ENCODE measurements at places on chromosomes 6 and 20. TPM values are rescaled to one million over a fixed set of nuclear protein-coding genes. Genes with fewer than 3 reads are reported as not detected.
A peak's percentile ranks its signal among the peaks of the same experiment; 100 is the strongest.

GRCh38 chr20:25035921-25036320 is 22.0 kb downstream of the ACSS1 start:
- no peak overlapping the region for H3K4me3 ChIP-seq
- H3K27me3 ChIP-seq: no peaks in the 10 kb centered on the region
- H3K27ac ChIP-seq: peak overlapping the region; percentile 84
- H3K36me3 ChIP-seq: peaks cover 5% of the 10 kb centered on the region
- peaks cover 29% of the 10 kb centered on the region for H3K4me1 ChIP-seq
- no peak for DNase-seq

DNA sequence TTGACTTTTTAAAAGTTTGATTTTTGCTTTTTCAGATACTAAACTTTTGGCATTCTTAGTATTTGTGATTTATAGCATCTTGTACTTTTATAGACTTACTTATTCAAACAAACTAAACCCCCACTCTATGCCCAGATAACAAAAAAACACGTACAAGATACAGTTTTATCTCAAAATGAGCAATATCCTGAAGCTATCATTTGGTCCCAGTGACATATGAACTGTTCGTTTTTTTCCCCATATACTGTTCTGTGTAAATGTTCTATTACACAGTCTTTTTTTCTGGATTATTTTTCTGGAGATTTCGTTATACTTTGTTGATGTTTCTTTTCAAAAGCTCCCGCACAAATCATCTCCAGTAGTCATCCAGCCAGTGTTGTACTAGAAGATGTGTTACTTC is 27.3 kb upstream of the SERINC3 start:
- no peaks in the 10 kb centered on the region for H3K27me3 ChIP-seq
- DNase-seq: no peak
- H3K27ac ChIP-seq: peak overlapping the region; percentile 57

- no peaks in the 10 kb centered on the region for H3K4me1 ChIP-seq
- peak; percentile 55 for DNase-seq
- no peak overlapping the region for H3K4me3 ChIP-seq
- no peaks in the 10 kb centered on the region for H3K36me3 ChIP-seq
- peak overlapping the region; percentile 46 for H3K27ac ChIP-seq
Measured at GRCh38 chr20:57480444-57481160, 44.3 kb downstream of the CTCFL start.

The DSP gene
- total RNA-seq: 211 TPM

The NKX2-4 gene
- total RNA-seq: not detected

The KIFC1 gene
- total RNA-seq: 28.1 TPM

DNA sequence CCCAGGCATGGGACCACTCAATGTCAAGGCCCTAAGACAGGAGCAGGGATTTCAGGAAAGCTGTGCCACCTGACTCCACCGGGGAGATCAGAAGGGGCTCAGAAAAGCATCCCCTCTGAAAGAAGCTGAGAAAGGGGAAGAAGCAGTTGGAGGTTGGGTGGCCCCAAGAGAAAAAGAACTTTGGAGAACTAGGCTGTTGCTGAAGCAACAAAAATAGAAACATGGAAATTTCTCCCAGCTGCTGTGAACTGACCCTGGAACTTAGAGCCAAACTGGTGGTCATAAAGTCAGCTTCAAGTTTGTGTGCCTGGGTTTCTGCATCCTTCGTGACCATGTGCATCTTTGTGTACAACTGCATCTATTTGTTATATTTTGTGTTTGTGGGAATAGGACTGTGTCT is 534.5 kb downstream of the MAFB start:
- DNase-seq: no peak
- no peak overlapping the region for H3K4me3 ChIP-seq
- no peaks in the 10 kb centered on the region for H3K4me1 ChIP-seq
- no peak overlapping the region for H3K27ac ChIP-seq
- no peaks in the 10 kb centered on the region for H3K36me3 ChIP-seq
- H3K27me3 ChIP-seq: no peaks in the 10 kb centered on the region

DNA sequence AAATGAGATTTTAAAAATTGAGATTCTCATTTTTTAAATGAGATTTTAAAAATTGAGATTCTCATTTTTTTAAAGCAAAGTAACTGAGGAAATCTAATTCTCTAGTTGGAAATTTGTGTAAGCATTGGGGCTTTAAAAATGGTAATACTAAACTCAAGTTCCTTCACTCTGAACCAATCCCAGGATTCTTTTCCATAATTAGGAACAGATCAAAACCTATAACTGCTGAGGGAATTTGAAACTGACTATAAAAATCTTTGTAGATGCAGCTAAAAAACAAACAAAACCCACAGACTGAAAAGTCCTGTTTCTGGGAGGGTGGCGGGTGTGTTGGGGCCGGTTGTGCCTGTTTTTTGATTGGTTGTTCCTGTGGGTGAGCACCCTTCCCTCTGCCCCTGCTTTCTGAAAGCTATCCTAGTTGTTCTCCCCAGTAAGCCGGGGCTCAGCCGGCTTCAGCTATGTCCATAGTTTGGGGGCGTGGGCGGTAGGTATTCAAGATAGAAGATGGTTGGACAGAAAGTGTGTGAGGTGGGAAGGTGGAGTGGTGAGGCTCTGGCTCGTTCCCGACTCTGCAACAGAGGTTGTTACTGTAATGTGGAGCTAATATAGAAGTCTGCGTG is 49.3 kb downstream of the GFRA4 start:
- H3K36me3 ChIP-seq: no peaks in the 10 kb centered on the region
- no peaks in the 10 kb centered on the region for H3K27me3 ChIP-seq
- no peak overlapping the region for H3K27ac ChIP-seq

The NKX2-2 gene
- total RNA-seq: 3.9 TPM

DNA sequence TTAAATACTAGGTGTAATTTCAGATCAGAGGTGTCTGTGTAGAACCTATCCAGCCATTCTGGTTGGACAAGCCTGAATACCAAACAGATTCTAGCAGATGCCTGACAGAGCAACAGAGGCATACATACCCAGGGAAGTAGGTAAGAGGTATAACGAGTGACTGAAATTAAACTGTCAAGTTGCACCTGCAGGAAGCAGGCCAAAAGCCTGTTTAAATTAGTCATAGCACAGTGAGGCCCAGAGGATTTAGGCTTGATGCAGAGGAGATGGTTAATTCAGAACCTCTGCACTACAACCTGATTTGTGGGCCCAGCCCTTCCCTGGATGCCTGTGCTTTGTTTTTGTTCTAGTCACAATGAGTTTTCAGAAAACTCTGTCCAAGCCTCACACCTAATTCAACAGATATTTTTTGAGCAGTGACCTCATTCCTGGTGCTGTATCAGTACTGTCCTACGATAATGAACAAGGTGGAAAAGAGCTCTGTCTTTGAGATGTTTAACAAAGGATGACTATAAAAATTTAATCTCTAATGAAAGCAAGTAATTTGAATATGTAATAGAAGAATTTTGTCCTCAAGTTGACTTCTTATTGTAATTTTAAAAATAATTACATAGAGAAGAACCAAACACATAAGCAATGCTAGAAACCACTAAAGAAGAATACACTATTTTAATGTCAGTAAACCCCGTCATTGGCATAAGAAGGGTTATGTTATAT is 31.7 kb downstream of the C6orf58 start:
- no peaks in the 10 kb centered on the region for H3K4me1 ChIP-seq
- no peaks in the 10 kb centered on the region for H3K36me3 ChIP-seq
- DNase-seq: no peak
- no peaks in the 10 kb centered on the region for H3K27me3 ChIP-seq
- H3K27ac ChIP-seq: no peak overlapping the region

The OR2B6 gene
- not detected for total RNA-seq

DNA sequence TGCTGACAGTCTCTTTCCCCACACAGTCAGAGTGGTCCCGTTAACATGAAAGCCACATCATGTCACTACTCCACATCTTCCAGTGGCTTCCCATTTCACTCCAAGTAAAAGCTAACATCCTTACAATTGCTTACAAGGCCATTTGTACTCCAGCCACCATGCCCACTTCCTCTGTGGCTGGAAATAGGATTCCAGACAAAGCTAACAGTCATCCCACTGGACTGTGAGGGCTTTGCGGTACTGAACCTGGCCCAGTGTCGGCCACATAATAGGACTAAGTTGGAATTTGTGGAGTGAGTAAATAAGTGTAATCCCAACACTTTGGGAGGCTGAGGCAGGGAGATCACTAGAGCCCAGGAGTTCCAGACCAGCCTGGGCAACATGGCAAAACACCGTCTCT is 10.9 kb downstream of the CCM2L start:
- peaks cover 16% of the 10 kb centered on the region for H3K4me1 ChIP-seq
- H3K27ac ChIP-seq: no peak overlapping the region
- H3K36me3 ChIP-seq: no peaks in the 10 kb centered on the region
- H3K27me3 ChIP-seq: no peaks in the 10 kb centered on the region

GRCh38 chr6:63098789-63099188 is 112.5 kb upstream of the FKBP1C start:
- no peaks in the 10 kb centered on the region for H3K27me3 ChIP-seq
- no peaks in the 10 kb centered on the region for H3K36me3 ChIP-seq
- no peak overlapping the region for H3K4me3 ChIP-seq
- no peaks in the 10 kb centered on the region for H3K4me1 ChIP-seq

The RIN2 gene
- total RNA-seq: 65.2 TPM

DNA sequence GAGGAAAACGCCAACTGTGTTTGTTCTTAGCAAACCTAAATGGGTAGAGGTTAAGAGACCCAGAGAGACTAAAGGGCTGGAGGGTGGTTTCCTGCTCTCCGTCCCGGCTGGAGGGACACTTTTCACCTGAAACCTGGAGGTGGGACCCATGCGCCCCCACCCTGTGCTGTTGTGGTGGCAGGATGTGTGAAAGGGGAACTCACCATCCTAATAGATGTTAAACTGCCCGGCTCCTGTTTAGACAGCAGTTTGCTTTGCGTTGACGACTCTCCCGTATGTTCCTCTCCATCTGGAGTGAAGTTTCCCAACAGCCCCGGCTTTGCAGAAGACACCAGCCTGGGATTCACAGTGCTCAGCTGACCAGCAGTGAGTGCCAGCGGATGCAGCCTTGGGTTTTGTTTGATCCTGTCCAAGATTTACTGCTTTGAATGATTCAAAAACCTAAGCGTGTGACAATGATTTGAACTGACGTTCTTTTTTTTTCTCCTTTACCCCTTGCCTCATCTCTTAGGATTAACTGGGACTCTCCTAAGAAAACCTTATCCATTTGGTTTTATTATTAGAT is 66.0 kb downstream of the CDH4 start:
- DNase-seq: no peak
- no peaks in the 10 kb centered on the region for H3K27me3 ChIP-seq
- H3K27ac ChIP-seq: no peak overlapping the region
- no peak overlapping the region for H3K4me3 ChIP-seq

GRCh38 chr6:1963596-1963995 is 281.8 kb downstream of the GMDS start:
- H3K27ac ChIP-seq: no peak overlapping the region
- no peaks in the 10 kb centered on the region for H3K4me1 ChIP-seq
- no peaks in the 10 kb centered on the region for H3K36me3 ChIP-seq
- no peak for DNase-seq
- H3K4me3 ChIP-seq: no peak overlapping the region
- no peaks in the 10 kb centered on the region for H3K27me3 ChIP-seq

The UNC5CL gene
- 34.6 TPM for total RNA-seq

GRCh38 chr6:128886706-128887105 is 3.8 kb downstream of the LAMA2 start:
- H3K4me3 ChIP-seq: no peak overlapping the region
- H3K4me1 ChIP-seq: no peaks in the 10 kb centered on the region
- H3K27me3 ChIP-seq: no peaks in the 10 kb centered on the region
- DNase-seq: no peak

DNA sequence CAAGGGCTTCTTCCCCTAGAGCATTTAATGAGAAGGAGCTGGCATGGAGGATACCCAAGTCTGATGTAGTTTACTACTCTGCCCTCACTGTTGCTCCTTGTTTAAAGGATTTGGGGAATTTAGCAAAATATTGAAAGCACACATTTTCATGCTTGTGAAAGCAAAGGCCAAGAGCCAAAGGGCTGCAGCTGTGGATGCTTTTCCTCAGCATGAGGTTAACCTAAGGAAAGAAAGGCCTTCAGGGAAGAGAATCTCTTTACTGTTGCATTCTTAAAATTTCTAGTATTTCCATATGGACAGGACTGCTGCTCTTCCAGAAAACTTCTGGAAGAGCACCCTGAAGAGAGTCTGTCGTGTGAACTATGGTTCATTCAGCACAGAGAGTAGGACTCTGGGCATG is 45.9 kb upstream of the SASH1 start:
- no peak overlapping the region for H3K27ac ChIP-seq
- no peaks in the 10 kb centered on the region for H3K36me3 ChIP-seq
- no peaks in the 10 kb centered on the region for H3K4me1 ChIP-seq
- no peaks in the 10 kb centered on the region for H3K27me3 ChIP-seq

The RIPOR2 gene
- total RNA-seq: 5.8 TPM

The PRR18 gene
- total RNA-seq: not detected

The ID4 gene
- total RNA-seq: 12.3 TPM

DNA sequence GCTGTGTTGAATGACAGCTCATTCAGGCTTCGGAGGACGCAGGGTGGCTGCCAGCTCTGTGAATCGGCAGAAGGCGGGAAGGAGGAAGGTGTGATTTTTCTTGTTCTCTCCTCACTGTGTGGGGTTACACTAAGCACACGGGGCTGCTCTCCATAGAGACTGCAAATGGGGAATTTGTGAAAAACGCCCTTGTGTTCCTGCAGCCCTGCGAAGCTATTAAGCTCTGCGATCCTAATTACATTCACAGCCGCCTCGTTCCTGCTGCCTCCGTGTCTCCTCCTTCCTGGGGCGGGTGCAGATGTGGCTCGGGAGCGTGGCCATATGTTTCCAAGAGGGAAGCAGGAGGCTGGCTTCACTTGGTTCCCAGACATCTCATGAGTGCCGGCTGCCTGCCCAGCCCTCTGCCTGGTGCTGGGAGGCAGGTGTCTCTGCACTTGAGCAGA is 124.0 kb downstream of the TOX2 start:
- no peaks in the 10 kb centered on the region for H3K36me3 ChIP-seq
- no peak overlapping the region for H3K27ac ChIP-seq
- no peaks in the 10 kb centered on the region for H3K27me3 ChIP-seq
- no peaks in the 10 kb centered on the region for H3K4me1 ChIP-seq
- H3K4me3 ChIP-seq: no peak overlapping the region

The MCCD1 gene
- not detected for total RNA-seq

DNA sequence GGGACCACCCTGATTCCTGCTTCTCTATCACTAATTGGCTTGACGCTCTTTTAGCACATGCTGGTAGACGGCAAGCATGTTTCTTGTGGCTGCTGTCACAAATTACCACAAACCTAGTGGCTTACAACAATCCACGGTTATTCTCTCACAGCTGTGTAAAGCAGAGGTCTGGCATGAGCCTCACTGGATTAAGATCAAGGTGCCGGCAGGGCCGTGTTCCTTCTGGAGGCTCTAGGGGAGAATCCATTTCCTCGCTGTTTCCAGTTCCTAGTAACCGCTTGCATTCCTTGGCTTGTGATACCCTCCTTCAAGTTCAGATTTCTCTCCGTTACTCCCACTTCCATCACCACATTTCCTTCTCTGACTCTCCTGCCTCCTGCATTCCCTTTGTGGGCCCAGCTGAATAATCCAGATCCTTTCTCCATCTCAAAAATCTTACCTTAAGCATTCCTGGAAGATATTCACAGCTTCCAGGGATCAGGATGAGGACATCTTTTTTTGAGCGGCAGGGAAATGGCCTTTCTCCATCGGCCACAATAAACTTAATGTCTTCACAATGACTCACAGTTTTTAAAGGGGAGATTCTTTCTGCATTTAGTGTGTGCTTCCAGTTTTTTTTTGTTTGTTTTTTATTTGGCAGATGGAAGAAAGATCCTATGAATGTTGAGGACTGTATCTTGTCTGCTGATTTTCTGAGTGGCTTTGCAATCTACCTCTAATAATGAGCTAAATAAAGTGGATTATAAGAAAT is 39.9 kb downstream of the BMP6 start:
- no peak overlapping the region for H3K4me3 ChIP-seq
- no peak for DNase-seq
- H3K4me1 ChIP-seq: no peaks in the 10 kb centered on the region
- no peaks in the 10 kb centered on the region for H3K27me3 ChIP-seq
- H3K36me3 ChIP-seq: no peaks in the 10 kb centered on the region

All from Peyer's patch (tissue), 4 donors.